Kidney (tissue), 22 donors: ENCODE measurements at places on chromosomes 12 and 14. TPM values are rescaled to one million over a fixed set of nuclear protein-coding genes. Genes with fewer than 3 reads are reported as not detected.

The TMTC2 gene
- 32.9 TPM for total RNA-seq

The RESF1 gene
- 61.2 TPM for total RNA-seq

DNA sequence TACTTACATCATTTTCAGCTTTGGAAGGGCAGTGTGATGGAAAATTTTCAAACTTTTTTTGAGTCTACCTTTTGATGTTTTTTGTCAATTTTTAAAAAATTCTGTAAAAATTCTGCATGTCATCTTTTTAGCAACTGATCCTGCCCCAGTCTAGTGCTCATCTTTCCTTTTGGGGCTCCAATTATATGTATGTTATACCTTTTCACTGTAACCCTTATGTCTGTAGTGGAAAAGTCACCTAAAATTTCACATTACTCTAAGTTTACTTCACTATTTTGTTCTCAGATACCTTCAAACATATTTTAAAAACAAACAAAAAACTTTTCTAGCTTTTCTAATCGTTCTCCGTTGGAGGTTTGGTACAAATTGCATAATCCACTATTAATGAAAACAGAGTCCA lies 32.5 kb upstream of the MYRFL start:
- no peak for DNase-seq

- peak; percentile 88 for DNase-seq
Observed at GRCh38 chr14:91418387-91419043, 895 bp upstream of the CCDC88C start.

- no peak for DNase-seq
Observed at GRCh38 chr14:96189281-96189711, 15.3 kb upstream of the BDKRB2 start.

DNA sequence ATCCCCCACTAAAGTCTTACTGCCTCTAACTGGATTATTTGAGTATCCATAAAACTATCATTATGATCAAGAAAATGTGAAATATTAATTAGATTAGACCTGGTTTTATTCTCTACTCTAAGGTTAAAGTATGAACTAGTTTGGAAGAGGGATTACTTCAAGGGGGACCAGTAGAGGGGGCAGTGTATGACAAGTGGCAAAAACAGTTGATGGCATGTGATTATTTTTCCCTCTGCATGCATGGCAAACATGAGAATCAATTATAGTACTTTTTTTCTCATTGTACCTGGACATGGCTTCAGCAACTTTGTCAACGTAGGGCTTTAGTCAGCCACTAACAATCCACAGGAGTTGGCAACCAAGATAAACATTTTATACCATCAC lies 145.0 kb upstream of the SLC38A2 start:
- DNase-seq = no peak

DNA sequence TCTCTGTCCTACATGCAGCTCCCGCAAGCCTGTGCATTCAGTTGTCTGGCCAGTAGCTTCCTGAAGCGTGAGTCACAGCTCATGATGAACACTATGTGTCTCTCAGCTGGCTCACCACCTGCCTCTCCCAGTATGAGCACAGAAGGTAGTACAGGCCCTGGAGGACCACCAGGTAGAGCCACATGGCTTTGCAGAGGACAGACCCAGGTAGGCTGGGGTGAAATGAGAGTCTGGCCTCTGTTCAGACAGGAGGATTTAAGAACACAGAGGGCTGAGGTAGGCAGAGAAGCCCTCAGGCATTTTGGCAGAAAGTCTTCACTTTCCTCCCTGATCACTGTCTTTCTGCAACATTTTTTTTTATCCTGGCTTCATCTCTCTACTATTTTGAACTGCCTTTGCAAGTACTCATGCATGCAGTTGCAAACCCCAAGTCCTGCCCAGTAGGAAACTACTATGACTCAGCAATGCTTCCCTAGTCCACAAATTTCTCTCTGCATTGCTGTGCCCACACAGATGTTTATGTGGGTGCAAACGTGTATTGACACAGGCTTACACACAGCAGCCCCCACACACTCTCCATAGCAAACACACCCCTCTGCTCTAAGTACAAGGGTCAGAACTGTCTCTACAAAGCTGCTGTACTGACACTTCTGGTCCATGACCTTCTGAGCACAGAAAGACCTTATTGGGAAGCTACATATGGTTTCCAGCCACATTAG lies 7.2 kb upstream of the SDR9C7 start:
- no peak for DNase-seq

DNA sequence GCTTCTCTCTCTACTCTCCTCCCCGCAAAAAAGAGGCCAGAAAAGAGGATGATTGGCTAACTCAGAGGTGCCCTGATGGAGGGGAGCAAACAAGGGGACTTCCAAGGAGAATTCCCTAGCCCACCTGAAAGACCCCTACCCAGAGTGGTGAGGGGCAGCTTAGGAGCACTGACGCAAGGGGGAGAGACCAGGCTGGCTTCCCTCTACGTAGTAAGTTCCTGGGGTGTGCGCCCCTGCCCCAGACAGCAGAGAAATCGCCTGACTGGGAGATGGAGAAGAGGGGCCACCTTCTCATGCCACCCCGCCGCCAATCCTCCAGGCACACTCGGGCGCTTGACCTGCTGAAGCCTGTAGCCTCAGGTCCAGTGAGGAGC lies 2.1 kb upstream of the DIO3 start:
- no peak for DNase-seq
